Stimulated activated CD8-positive, alpha-beta memory T cell treated with anti-CD3 and anti-CD28 coated beads, Interleukin-2, amount 100 ng/mL, for 1 hour (primary cell): ENCODE measurements at places on chromosomes 12 and 14.

DNA sequence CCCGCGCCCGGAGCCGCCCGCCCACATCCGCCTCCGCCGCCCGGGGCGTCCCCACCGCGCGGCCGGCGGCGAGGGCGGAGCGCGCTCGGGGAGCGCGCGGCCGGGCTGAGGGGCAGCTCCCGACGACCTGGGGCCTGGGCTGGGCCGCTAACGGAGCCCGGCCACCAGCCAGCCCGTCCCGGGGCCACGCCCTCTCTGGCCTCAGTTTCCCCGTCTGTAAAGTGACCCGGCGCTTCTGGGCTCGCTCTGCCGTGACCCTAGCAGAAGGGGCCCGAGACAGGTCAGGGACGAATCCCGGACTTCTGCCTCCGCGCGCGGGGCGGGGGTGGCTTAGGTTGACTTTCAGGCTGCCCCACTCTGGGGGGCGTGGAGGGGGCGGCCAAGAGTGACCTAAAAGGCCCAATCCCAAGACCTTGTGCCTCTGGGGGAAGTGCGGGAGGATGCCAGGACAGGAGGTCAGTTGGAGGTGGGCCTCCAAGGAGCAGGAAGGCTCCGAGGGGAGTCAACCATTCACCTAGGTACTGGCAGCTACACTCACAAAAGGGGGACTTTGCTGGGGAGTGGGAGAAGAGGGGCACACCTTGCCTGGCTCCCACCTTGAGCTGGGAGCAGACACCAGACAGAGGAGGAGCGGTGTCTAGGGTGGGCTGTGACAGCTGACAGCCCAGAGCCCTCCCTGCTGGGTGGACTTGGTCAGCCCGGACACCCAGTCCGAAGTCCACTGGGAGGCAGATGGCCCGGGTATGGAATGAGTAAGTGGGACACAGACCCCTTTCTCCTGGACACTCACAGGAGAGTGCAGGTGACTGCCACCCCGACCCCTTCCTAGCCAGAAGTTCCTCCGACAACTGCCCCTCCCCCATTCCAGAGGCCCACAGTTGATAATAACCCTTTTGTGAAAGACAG lies 486 bp upstream of the AKT1 start:
- DNase-seq = peak; percentile 34

DNA sequence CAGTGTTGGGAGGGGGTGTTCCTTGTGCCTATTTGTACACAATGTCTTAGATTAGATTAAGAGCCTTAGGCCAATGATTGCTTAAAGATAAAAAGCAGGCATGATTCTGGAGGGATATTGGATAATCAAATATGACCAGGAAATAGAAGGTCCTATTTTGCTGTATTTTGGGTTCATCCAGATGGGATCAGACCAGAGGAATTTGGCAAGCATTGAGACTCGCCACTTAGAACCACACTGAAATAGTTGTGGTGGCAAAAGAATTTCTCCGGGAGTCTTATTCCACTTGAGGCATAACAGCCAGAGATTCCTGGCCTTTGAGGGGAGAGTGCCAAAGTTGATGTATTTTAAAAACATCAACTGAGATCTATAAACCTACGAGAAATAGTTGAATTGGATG lies 327.2 kb downstream of the RAD51B start:
- DNase-seq = no peak

- no peak for DNase-seq
Measured at GRCh38 chr14:94921882-94922585, 152.1 kb upstream of the GSC start.

DNA sequence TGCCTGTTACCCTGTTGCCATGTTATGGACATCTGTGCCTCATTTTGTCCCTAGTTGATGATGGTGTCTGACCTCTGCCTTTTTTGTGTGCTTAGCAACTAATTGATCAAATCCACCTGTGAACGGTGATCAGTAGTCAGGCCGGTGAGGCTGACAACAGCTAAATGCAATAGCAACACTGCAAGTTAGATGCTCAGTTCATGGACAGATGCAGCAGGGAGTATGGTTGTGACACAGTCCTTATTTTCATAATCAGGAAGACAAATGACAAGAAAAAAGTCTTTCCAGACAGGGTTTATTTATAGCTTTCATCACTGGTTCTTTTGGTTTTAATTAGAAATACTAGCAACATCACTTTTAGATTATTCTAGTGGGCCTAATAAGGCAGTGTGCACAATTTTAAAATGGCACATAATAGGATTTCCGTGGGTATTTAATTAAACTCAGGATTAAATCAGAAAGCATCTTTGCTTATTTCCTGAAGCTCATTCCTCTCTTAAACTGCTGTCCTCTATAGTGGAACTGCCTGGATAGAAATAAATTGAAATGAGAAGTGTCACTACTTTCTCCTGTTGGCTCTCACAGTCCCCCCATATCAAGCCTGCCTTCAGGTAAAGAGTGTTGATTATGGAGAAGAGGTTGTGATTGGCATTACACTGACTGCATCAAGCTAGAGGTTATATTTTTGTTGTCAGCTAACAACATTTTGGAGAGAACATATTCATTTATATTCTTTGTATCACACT lies 281.1 kb upstream of the NAV3 start:
- no peak for DNase-seq

DNA sequence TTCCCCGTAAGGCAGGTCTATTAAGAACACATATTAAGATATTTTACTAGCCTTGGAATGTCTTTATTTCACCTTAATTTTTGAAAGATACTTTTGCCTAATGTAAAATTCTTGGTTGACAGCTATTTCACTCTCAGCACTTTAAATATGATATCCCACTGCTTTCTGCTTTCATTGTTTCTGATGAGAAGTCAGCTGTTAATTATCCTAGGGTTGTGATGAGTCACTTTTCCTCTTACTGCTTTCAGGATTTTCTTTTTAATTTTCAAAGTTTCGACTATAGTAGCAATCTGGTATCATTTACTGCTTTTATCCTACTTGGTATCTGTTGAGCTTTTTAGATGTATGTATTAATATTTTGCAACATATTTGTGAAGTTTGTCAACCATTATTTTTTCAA lies 578.9 kb upstream of the ATP2B1 start:
- no peak for DNase-seq

GRCh38 chr12:77615332-77615731 lies 215.4 kb upstream of the NAV3 start:
- no peak for DNase-seq

- no peak for DNase-seq
Measured at GRCh38 chr14:22386924-22387775, 201.9 kb downstream of the DAD1 start.

GRCh38 chr12:55226523-55226922 lies 5.7 kb downstream of the OR10A7 start:
- DNase-seq = no peak

- no peak for DNase-seq
Measured at GRCh38 chr14:96189281-96189711, 15.3 kb upstream of the BDKRB2 start.

DNA sequence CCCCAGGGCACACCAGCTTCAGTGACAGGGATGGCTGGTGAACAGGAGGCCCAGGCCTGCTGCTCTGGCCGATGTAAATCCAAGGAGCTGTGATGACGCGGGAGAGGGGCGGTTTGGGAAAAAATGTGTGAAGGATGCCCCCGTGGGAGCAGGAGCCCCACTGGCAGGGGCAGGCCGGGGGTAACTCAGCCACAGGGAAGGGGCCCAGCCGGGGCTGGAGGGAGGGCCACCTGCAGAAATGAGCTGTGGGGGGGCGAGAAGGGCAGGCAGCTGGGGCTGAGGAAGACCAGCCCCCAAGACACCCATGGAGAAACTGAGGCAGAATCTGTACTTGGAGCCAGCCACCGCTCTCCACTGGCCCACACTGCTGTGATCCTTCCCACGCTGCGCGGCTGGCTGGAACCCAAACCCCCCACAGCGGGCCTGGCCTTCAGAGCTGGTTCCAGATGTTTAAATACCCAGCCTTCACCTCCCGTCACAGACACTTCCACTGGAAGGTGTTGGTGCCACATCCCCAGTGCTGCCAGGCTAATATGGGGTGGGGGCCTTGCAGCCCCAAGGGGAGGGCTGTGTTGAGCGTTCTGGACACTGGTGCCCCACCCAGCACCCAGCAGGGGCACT lies 28.5 kb upstream of the ANKRD9 start:
- no peak for DNase-seq

GRCh38 chr12:106288494-106289195 lies 13.9 kb upstream of the TCP11L2 start:
- no peak for DNase-seq

- no peak for DNase-seq
Measured at GRCh38 chr14:24409192-24409591, 10.4 kb downstream of the NYNRIN start.

DNA sequence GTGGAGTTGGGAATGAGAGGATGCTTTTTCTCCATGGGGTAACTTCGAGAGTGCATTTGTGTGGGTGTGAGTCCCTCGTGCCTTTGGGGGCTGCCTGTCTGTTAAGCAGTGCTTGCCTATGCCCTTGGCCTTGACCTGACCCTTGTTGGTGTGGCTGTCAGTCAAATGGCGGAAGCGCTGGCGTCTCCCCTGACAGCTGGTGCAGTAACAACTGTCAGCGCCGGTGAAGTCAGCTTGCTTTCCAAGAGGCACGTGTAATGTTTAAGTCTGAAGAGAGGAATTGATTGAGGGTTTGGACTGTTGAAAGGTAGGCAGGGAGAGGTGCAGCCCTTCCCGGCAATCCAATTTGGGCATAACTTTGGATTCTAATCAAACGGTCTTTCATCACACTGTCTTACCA lies 211.3 kb downstream of the AACS start:
- DNase-seq = no peak

- DNase-seq = no peak
Measured at GRCh38 chr14:50836515-50836914, 5.6 kb upstream of the NIN start.

DNA sequence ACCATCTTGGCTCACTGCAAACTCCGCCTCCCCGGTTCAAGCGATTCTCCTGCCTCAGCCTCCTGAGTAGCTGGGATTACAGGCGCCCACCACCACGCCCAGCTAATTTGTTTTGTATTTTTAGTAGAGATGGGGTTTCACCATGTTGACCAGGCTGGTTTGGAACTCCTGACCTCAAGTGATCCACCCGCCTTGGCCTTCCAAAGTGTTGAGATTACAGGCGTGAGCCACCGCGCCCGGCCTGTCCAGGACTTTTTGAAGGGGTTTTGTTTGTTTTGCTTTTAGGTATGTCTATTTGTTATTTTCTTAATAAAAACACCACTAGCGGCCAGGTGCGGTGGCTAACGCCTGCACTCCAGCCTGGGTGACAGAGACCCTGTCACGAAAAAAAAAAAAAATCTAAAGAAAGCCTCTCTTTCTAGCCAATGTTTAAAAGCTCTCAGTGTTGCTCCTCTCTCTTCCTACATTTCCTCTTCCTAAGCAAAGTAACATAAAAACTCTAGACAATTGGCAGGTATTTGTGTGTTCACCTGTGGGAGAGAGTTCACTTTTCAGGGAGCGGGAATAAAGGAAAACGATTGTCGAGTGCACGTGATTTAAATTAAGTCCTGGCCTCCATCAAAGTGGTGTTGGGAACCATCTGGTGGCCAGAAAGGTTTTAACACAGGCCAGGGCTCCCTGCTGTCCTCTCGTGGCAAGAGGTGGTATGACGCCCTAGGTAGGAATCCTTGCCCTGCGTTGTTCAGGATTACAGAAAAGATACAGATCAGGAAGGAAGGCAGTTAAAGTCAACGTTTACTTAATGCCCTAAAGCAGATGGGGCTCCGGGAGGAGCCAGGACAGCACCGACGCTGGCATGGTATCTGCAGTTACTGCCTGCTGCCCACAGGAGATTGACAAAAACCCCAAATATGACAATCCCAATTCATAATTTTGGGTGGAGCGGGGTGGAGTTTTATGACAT lies 36.2 kb upstream of the ATP23 start:
- peak; percentile 65 for DNase-seq

- no peak for DNase-seq
Measured at GRCh38 chr14:102493585-102493984, 16.0 kb downstream of the ANKRD9 start.

- no peak for DNase-seq
Measured at GRCh38 chr14:65167072-65167645, 64.8 kb upstream of the MAX start.

GRCh38 chr12:15756822-15757221 lies 32.4 kb downstream of the EPS8 start:
- no peak for DNase-seq

DNA sequence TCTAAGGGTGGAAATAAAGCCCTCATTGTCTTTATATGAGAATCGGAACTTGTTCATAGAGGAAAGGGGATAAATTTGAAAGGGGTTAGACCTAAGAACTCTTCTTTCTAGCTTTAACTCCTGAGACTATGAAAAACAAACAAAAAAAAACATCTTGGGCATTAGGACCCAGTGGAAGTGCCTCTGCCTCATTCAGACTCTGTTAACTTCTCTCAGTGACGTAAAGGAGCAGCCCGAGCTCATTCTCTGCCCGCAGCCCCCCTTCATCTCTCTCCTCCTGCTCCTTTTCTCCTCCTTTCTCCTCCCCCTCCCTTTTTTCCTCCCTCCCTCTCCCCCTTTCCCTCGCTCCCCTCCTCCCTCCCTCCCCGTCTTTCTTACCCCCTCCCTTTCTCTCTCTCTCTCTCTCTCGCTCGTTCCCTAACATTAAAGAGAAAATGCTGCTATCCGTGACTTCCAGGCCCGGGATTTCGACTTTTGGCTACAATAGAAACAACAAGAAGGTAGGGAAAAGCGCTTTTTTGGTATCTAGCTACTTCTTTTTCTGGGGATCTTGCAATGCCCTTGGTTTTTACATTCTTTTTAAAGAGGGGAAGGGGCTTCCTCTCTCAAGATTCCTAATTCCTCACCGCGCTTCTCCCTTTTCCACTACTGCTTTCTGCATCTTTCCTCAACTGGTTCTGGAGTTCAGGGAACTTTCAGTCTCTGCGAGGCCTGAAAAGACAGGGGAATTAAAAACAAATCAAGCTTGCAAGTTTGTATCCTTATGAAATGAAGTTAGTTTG lies at the start of gene RBMS2:
Gene RBMS2 (plus strand): TSS at position 231 of the 782 bp plus-strand sequence. CDS start 204 bp downstream, at position 435.
- peak; percentile 6 for DNase-seq

DNA sequence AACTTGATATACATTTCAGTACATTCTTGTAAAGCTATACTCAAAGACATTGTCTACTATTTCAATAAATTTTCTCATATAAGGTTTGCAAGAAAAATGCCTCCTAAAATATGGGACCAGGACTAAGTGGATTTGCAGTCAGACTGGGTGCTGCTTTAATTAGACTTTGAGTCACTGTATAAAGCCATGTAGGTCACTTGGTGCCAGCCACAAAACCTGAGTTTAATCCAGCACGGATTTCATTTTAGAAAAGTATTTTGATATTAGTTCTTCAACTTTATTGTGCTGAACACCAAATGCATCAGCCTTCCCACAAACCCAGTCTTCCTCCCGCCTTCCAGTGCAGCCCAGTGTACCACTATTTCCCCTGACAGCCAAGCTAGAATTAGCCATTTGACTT lies 9.9 kb upstream of the NID2 start:
- DNase-seq = no peak

- no peak for DNase-seq
Measured at GRCh38 chr14:101056446-101056845, 152.9 kb upstream of the RTL1 start.
